ENCODE measurements at places on chromosomes 2 and 18. TPM values are rescaled to one million over a fixed set of nuclear protein-coding genes. Genes with fewer than 3 reads are reported as not detected.

The DNAH7 gene
- total RNA-seq: 0.11 TPM

The GFPT1 gene
- total RNA-seq: 36.1 TPM

The COL5A2 gene
- total RNA-seq: 188 TPM

The ARHGEF4 gene
- total RNA-seq: not detected

The KCNIP3 gene
- total RNA-seq: 0.35 TPM

The MATN3 gene
- total RNA-seq: 0.95 TPM

The CCL20 gene
- total RNA-seq: 1.1 TPM

The TCF7L1 gene
- 3.5 TPM for total RNA-seq

The EVX2 gene
- not detected for total RNA-seq

The DLX1 gene
- total RNA-seq: 0.07 TPM

The EMILIN2 gene
- total RNA-seq: 11.8 TPM

The ACMSD gene
- total RNA-seq: not detected

The SIGLEC15 gene
- 0.13 TPM for total RNA-seq

The KCNS3 gene
- total RNA-seq: 2.6 TPM

The IL1A gene
- 0.73 TPM for total RNA-seq

The UCN gene
- 0.20 TPM for total RNA-seq

The TMEM182 gene
- total RNA-seq: 0.95 TPM

The IHH gene
- not detected for total RNA-seq

The POTEI gene
- 0.07 TPM for total RNA-seq

The TUBA3E gene
- total RNA-seq: not detected

The NT5C1B gene
- not detected for total RNA-seq

The MALL gene
- total RNA-seq: 72.2 TPM

The SYT4 gene
- not detected for total RNA-seq

The DSC1 gene
- total RNA-seq: not detected

The SERPINB3 gene
- total RNA-seq: not detected

The ZNF804A gene
- not detected for total RNA-seq

The MBD1 gene
- total RNA-seq: 69.6 TPM

The DNAH6 gene
- total RNA-seq: not detected

The ADAM23 gene
- total RNA-seq: 15.3 TPM

The ZNF521 gene
- total RNA-seq: 55.6 TPM

The HOXD11 gene
- not detected for total RNA-seq

The RNF125 gene
- 0.60 TPM for total RNA-seq

The GALNT14 gene
- total RNA-seq: not detected

The LIPG gene
- 57.5 TPM for total RNA-seq

The KCTD1 gene
- total RNA-seq: 13.5 TPM

The ALLC gene
- total RNA-seq: not detected

The SMYD1 gene
- not detected for total RNA-seq

The VRK2 gene
- 34.9 TPM for total RNA-seq

The INPP5D gene
- total RNA-seq: 27.2 TPM

The UGT1A10 gene
- total RNA-seq: not detected

The IL36A gene
- total RNA-seq: not detected

The ROCK1 gene
- total RNA-seq: 37.4 TPM

The PLB1 gene
- 0.46 TPM for total RNA-seq

The IL1RL1 gene
- 144 TPM for total RNA-seq

The SGPP2 gene
- not detected for total RNA-seq

The SCLY gene
- total RNA-seq: 42.0 TPM

The ADRA2B gene
- total RNA-seq: not detected

The ASB18 gene
- total RNA-seq: not detected

The PLCL1 gene
- 4.4 TPM for total RNA-seq

The INSIG2 gene
- total RNA-seq: 23.9 TPM

The DLGAP1 gene
- total RNA-seq: 0.04 TPM

The EFEMP1 gene
- 3,607 TPM for total RNA-seq

The PLEKHH2 gene
- total RNA-seq: 0.20 TPM

The POMC gene
- total RNA-seq: 0.28 TPM

All from pulmonary artery endothelial cell (primary cell).